Panc1 (cell line): ENCODE measurements at places on chromosomes 3 and 15. TPM values are rescaled to one million over a fixed set of nuclear protein-coding genes. Genes with fewer than 3 reads are reported as not detected.
A peak's percentile ranks its signal among the peaks of the same experiment; 100 is the strongest.

Gene AGBL1
- not detected for total RNA-seq

Gene UTS2B
- total RNA-seq = 0.26 TPM

Gene IGDCC3
- total RNA-seq = 0.18 TPM

Gene MYL3
- total RNA-seq = not detected

Gene MINAR1
- total RNA-seq = 0.62 TPM

Gene LRRC57
- total RNA-seq = 39.2 TPM

Gene SLC4A7
- total RNA-seq = 99.4 TPM

Gene C3orf62
- 2.3 TPM for total RNA-seq

Gene PLOD2
- 158 TPM for total RNA-seq

Gene SEMA3G
- 1.6 TPM for total RNA-seq

Gene ALPK3
- 1.0 TPM for total RNA-seq

Gene AHSG
- total RNA-seq = 0.85 TPM

DNA sequence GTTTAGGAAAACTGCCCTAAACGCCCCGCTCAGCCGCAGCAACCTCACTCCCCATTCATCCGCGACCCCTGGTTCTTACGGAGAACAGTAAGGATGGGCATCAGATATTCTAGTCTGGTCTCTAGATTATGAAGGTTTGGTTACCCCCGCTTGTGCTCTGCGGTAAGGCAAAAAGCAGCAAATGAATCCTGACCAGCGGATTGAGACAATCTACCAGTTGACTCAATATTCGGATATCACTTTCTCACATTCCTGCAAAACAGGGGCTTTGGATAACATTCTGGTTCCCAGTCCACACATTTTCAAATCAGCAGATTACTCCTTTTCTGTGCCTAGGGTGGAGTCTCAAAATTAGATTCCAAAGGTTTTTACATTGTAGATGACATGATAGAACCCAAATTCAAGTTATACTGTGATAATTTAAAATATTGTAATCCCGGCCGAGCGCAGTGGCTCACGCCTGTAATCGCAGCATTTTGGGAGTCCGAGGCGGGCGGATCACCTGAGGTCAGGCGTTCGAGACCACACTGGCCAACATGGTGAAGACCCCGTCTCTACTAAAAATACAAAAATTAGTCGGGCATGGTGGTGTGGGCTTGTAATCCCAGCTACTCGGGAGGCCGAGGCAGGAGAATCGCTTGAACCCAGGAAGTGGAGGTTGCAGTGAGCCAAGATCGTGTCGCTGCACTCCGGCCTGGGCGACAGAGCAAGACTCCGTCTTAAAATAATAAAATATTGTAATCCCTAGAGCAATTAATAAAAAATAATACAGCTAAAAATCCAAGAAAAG lies 1.1 kb upstream of the CYFIP1 start:
- DNase-seq = no peak

DNA sequence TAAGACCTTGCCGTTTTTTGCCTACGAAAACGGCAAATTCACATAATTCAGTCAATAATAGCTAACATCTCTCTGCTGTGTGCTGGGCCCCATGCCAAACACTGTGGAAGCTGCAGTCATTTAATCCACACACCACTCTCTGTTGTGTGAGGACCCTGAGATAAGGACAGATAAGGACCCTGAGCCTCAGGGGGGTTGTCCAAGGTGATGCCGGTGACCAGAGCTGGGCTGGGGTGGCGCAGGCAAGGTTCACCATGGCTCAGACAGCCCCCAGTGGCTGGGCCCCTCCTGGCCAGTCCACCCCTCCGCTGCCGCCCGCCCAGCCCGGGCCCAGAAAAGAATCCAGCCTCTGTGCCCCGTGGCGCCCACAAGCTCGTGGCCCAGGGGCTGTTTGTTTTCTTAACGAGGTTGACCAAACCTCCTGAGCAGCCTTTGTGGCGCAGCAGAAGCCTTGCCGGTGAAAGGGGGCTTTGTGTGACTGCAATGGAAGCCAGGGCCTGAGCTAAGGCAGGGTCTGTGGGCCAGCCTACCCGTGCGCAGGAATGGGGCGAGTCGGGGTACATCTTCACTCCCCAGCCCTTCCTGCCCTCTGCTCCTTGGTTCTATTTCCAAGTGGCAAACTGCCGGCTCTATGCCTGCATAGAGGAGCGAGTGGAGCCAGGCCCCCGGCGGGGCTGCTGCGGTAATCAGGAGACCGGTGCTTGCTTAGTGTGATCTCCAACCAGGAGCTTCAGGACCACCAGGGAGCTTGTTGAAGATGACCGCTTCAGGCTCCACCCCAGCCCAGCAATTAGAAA lies 4.4 kb upstream of the SNX22 start:
- no peak for DNase-seq

DNA sequence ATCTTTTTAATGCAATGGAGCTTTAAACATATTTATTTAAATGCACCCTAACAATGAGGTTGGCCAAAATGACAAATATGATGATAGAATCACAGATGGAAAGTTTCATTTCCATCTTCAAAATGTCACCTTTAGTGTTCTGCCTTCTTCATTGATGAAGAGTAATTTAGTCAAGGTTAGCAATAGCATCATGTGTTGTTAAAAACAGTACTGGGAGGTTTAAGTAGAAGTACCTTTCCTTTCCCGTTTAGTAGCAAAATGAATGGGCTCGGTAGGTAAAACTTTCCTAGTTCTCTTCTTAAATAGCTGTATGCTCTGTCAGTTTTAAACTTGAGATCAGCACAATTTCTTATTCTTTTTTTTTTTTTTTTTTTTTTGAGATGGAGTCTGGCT lies 35.1 kb downstream of the EIF2AK4 start:
- DNase-seq = no peak

GRCh38 chr15:55320238-55320550 lies 1.2 kb downstream of the PIGB start:
- DNase-seq = no peak

- DNase-seq = no peak
Measured at GRCh38 chr3:9222956-9223639, 26.3 kb downstream of the SRGAP3 start.

GRCh38 chr15:70227147-70227546 lies 129.4 kb upstream of the TLE3 start:
- DNase-seq = no peak

DNA sequence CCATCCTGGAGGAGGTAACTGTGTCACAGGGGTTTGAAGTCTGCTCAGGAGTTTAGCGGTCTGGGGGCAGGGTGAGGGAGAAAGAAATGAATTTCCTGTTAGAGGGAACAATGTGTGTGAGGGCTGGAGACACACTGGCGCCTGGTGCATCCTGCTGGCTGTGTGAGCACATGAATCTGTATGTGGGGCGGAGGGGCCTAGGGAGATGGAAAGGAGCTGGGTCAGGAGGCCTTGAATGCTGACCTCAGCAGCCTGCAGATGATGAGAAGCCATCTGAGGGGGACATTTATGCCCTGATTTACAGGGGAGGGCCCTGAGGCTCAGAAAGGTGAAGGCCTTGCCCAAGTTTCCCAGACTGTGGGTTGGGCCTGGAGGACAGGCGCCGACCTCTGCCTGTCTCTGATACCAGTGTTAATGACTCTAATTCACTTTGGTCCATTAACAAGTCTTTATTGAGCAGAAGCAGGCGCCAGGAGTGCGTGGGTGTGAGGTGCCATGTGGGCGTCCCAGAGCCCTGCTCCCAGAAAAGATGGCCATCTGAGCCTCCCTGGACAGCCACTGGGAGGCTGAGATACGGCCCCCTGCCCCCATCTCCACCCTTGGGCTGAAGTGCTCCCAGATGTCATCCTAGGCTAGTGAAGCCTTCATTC lies 34.8 kb downstream of the LINGO1 start:
- no peak for DNase-seq

- no peak for DNase-seq
Measured at GRCh38 chr3:146470425-146470990, 1.1 kb upstream of the PLSCR2 start.

DNA sequence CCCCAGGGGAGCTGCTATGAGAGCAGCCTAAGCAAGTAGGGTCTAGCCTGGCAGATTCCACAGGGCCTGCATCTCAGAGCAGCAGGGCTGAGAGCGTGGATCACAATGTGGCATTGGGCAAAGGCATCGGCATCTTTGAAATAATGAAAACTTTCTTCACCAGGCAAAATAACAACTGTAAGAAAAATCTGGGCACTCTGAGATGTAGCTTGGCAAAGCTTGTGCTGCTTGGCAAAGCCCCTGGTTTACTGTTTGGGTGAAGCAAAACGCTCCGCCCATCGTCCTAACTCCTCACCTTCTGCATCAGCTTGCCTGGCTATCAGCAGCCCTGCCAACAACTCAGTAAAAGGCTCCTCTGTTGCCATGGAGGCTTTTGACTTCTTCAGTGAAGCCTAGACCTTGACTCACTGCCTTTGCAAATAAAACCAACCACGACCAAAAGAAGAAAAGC lies 212.8 kb upstream of the EIF1B start:
- DNase-seq = no peak

DNA sequence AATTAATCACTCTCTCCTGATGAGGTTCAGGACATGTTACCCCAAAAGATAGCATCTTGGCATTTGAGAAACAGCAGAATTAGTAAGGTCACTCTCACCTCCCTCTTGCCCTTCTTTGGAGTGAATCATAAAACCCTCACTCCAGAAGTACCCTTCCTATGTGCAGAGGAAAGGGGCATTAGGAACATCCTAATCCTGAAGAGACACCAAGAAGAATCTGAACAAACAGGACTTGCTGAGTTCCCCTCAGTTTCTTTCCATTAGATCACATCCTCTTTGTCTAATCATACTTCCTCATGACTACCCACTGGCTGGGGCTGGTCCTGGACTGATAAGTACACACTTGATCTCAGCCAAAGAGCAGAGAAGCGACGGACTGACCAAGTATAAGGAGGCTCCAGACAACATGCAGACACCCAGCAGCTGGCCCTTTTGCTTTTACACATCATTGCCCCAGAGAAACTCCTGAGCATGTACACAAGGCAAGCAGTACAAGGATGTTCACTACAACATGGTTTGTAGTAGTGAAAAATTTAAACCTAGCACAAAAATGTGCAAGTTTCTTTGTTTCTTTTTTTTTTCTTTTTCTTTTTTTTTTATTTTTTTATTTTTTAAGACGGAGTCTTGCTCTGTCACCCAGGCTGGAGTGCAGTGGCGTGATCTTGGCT lies 15.0 kb upstream of the TM6SF1 start:
- no peak for DNase-seq

- no peak for DNase-seq
Measured at GRCh38 chr3:108133048-108133369, 42.2 kb upstream of the CD47 start.

GRCh38 chr3:58585994-58586393 lies 8.8 kb upstream of the FAM107A start:
- no peak for DNase-seq

GRCh38 chr3:4681301-4681700 lies 188.2 kb downstream of the ITPR1 start:
- no peak for DNase-seq

- no peak for DNase-seq
Measured at GRCh38 chr3:129723558-129724324, 117.3 kb upstream of the PLXND1 start.

- no peak for DNase-seq
Measured at GRCh38 chr3:133256787-133257483, 142.9 kb upstream of the BFSP2 start.

DNA sequence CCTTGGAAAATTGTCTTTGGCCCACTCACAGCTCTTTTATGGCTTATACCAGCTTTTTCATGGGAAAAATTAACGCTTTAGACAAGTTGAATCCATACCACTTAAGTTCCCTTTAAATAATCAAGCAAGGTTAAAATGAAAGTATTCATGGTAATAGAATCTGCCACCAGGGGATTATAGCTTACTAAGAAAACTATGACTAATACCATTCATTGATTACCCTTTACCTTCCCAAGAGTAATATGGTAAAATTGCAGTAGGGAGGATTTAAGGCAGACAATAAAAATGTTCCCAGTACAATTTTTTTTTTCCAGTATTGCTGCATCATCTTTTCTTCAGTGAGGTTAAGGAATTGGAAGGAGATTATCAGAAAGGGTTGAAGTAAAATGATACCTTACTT lies 641.1 kb upstream of the NAALADL2 start:
- DNase-seq = no peak

- no peak for DNase-seq
Measured at GRCh38 chr15:89083246-89083645, 5.0 kb upstream of the ABHD2 start.

- DNase-seq = no peak
Measured at GRCh38 chr3:114900908-114901307, 246.2 kb downstream of the ZBTB20 start.

GRCh38 chr3:30085486-30085885 lies 520.9 kb upstream of the TGFBR2 start:
- DNase-seq = no peak

DNA sequence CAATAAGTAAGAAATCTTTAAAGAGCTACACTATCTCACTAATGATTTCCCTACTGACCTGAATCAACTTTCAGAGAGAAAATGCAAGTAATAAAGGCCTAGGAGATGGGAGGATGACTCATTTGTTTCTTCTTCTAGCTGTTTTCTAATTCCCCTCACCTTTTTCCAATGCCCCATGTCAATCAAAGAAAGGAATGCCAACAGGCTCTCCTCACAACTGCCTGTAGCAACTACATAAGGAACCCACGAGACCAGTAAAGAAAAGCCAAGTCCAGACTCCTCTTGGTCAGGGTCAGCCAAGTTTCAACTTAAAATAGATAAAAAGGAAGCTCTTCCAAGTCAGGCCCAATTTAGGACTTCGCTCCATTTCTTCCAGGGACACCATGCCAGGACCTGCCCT lies 201.9 kb downstream of the TNIK start:
- DNase-seq = no peak

DNA sequence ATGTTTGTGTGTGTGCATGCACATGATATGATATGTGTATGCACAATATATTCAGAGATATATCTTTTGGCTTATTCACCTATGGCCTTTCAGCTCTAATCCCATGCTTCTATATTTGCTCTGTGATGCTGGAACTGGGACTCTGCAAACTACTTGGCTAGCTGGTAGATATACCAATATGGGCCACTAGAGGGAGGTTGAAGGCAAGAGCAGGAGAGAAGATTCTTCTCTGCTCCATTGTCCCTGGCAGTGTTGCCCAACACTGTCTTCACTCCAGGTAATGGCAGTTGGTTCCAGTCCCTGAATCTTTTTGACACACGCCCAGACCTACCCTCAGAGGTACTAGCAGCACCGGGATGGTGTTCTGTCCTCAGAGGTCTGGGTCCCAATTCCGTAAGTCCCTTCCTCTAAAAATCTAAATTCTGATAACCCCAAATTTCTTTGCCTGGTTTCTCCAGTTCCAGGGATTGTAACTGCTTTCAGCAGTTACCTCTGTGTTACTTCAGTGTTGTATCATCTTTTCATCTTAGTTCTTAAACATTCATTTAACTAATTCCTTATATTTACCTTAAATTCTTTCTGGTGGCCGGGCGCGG lies 44.7 kb downstream of the GTPBP8 start:
- peak; percentile 42 for DNase-seq

- no peak for DNase-seq
Measured at GRCh38 chr15:22959321-22960101, 20.7 kb downstream of the CYFIP1 start.

DNA sequence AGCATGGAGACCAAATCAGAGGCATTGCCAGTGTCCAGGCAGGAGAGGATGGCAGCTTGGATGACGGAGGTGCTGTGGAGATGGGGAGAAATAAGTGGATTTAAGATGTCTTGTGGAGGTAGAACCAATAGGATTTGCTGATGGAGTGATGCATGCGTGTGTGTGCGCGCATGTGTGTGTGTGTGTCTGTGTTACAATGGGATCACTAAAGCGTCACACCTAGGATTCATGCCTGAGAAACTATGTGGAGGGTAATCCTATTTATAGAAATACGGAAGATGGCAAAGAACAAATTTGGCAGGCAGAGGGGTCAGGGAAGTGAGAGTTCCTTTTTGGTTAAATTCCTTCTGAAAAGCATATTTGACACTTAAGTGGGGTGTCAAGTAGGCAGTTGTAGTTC lies 64.8 kb upstream of the ARL8B start:
- no peak for DNase-seq
